Caki2 (cell line): ENCODE measurements at places on chromosomes 3 and 15. TPM values are rescaled to one million over a fixed set of nuclear protein-coding genes. Genes with fewer than 3 reads are reported as not detected.

DNA sequence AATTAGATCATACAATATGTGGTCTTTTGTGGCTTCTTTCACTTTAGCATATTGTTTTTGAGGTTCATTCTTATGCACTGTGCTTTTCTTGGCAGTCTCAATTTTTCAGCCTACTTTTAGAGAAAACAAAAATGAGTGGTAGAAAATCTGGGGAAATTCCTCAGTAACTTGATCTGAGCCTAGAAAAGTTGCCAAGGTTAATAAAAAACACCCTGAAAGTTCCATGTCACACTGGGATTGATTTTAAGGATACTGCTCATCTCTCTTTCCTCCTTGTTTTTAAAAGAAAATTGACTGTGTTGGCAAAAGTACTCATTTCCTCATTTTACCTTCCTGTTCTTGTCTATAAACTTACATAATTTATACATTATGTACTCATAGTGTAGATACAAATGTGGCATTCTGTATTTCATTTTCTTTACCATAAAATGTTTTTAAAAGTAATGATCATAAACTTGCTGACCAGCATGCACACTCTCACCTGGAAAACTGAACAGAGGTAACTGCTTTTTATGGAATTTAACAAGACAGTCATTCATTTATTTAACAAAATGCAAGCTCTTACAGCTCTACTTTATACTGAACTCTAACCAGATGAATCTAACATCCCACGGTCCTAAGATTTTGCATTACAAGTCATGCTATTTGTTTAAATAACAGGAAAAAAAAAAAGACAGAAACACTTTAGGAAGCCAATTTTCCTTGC lies 28.6 kb upstream of the SH3BP5 start:
- no peak for DNase-seq

DNA sequence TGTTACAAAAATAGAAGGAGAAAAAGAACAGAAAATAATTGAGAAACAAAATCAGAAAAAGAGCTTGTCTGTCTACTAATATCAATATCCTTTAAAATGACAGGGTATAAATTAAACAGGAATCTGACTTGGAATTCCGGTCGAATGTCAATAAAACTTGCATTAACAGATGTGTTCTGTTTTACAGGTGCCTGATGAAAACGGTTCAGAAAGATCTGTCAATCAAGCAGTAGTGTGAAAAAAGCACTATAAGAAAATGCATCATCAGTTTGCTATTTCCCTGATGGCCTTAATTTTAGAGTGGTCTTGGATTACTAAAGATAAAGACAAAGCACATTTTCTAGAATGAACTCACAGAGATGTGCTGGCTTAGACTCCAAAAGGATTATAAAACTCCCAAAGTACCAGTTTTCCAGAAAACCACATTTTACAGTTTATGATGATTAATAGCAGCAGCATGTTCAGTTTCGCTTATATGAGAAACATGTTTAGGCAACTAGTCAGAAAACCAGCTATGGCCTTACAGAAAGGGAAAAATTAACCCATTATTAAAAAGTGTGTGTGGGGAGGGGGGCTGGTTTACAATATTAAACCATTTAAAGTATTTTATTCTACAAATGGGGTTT lies 8.2 kb upstream of the C3orf38 start:
- DNase-seq, result no peak

- DNase-seq, result peak; percentile 74
Measured at GRCh38 chr3:155232605-155233004, 60.9 kb downstream of the STRIT1 start.

DNA sequence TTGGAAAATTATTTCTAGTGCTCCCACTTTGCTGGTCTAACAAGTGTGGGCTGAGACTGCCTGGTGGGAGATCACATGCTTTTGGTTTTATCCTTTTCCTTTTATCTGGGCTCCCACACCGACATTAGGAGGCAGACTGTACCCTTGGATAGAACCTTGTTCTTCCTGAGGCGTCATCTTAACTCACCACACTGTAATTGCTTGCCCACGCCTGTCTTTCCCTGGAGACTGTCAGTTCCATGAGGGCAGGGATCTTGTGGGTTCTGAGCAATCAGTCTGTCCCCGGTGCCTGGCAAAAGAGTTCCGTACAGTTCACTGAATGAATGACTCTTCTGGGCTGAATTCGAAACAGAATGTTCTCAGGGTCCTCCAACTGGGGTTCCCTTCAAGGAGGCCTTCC lies 124.6 kb upstream of the ABHD17C start:
- no peak for DNase-seq

- no peak for DNase-seq
Measured at GRCh38 chr3:56424336-56424735, 43.9 kb downstream of the ERC2 start.

GRCh38 chr15:73849641-73850040 lies 23.7 kb upstream of the TBC1D21 start:
- no peak for DNase-seq

Gene TNFSF10
- total RNA-seq, result 2.2 and 3.4 TPM in 2 replicates

Gene SNRPN
- total RNA-seq, result 101 and 128 TPM in 2 replicates

Gene SLC51A
- not detected in 2 replicates for total RNA-seq

Gene CCR2
- total RNA-seq, result not detected in 2 replicates

Gene STRIT1
- not detected in 2 replicates for total RNA-seq
